ENCODE measurements at places on chromosomes 2 and 18.

DNA sequence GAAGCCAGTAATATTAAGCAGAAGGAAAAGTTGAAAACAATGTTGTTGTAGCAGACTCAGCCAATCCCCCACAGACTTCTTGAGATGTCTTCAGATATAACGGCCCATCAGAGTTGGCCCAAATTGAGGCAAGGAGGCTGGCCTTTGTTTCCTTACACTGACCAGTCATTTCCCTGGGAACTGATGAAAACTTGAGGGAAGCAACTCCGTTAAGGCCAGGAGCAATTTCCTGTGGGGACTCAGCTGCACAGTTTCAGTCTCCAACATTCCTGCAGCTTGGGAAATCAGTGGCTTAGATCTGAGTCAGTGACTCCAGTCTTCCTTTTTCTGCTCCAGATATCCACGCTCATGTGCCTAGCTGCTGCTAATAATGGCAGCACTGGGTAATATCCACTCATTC, 75.7 kb downstream of the FTCDNL1 start:
- no peak for DNase-seq

- DNase-seq, result no peak
Observed at GRCh38 chr2:148746973-148747372, 102.4 kb downstream of the EPC2 start.

- DNase-seq, result no peak
Observed at GRCh38 chr2:126244937-126245336, 411.0 kb upstream of the GYPC start.

DNA sequence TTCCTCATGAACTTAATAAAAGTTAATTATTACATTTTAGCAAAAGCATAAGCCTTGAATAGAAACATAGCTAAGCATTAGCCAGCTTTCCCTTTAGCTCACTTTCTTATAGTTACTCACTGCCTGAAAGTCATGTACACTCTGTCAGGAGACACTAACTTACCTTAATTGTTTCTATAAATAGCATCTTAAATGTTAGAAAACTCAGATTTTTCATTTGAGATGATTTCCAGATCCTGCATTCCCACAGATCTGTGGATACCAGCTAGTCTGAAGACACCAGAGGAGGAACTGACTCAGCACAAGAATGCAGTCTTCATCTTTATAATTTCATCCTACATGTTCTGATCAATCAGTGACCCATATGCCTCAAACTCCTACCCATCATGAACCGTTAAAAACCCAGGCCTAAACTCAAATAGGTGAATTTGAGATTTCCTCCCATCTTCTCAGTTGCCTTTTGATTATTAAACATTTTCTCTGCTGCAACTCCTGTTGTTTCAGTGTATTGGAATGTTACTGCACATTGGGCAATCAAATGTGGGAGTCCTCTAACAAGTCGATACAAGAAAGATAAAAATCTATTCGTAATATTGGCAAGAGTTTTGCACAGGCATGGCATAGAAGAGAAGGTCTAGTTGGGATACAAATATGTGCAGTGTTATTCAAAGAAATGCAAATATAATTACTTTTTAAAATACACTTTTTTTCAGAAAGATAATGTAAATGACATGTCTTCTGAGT, 857.4 kb upstream of the CDH2 start:
- no peak for DNase-seq

DNA sequence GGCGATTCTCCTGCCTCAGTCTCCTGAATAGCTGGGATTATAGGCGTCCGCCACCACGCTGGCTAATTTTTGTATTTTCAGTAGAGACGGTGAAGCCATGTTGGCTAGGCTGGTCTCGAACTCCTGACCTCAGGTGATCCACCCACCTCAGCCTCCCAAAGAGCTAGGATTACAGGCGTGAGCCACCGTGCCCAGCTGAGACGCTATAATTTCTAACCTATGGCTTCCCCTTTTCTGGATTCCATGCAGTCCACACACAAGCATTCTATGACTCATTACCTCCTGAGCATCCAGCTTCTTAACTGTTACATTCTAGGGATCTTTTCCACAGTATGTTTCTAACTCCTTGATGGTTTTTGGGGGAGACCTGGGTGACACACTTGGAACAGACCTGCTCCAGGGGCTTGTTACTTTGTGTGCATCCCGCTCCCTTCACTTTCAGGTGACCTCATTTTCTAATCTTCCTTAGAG, 11.8 kb upstream of the KCMF1 start:
- DNase-seq, result no peak

GRCh38 chr2:164898475-164898874, 56.9 kb downstream of the SLC38A11 start:
- no peak for DNase-seq

- DNase-seq, result no peak
Observed at GRCh38 chr2:122179492-122180165, 424.2 kb downstream of the TSN start.

DNA sequence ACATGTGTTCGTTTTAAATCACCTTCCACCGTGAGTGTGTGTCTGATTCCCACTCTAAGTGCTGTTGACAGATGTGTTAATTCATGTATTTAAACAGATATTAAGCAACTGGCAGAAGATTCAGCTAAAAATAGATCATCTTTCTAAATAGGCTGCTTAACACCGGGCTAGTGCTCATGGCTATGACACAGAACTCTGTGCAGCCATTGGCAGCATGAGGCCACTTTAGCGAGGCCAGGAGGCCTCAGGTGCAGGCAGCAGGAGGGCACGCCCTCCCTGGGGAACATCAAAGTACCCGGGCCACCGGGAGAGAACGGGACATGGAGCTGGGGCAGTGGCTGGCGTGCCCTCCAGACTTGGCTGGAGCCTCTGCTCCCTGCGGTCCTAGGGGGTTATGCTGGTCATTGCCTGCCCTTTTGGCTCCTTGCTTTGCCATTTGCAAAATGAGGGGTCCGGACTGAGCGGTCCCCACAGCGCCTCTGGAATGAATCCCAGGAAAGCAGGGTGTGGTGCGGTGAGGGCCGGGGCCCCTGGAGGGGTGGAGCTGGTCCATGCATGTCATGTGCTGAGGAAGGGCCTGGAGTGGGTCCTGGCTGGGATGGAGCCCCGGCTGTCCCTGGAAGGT, 62.8 kb upstream of the HDAC4 start:
- no peak for DNase-seq

GRCh38 chr18:78733762-78734613, 245.6 kb upstream of the SALL3 start:
- no peak for DNase-seq

DNA sequence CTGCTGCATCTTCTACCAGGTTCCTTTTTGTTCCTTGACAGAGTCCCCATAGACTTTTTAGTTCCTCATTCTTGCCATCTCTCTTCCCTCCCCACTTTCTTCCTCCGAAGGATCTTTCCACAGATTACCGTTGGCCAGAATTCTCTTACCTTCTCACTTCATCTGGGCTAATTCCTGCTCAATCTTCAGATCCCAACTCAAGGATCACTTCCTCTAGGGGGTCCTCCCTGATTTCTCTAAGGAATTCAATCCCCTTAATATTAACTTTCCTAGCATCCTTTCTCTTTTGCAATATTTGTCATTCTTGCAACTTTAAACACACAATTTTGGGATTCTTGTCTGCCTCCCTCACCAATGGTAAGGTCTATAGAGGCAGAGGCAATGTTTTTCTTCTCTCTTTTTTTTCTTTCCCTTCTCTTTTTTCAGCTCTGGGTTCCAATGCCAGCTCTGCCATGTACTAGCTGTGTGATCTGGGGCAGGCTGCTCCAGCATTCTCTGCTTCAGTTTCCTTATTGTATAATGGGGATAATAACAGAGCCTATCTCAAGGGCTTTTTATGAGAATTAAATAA, 5.4 kb upstream of the KCNE4 start:
- no peak for DNase-seq

- no peak for DNase-seq
Observed at GRCh38 chr2:9329497-9329896, 93.8 kb downstream of the ITGB1BP1 start.

GRCh38 chr18:57095884-57096283, 51.0 kb upstream of the BOD1L2 start:
- DNase-seq, result no peak

DNA sequence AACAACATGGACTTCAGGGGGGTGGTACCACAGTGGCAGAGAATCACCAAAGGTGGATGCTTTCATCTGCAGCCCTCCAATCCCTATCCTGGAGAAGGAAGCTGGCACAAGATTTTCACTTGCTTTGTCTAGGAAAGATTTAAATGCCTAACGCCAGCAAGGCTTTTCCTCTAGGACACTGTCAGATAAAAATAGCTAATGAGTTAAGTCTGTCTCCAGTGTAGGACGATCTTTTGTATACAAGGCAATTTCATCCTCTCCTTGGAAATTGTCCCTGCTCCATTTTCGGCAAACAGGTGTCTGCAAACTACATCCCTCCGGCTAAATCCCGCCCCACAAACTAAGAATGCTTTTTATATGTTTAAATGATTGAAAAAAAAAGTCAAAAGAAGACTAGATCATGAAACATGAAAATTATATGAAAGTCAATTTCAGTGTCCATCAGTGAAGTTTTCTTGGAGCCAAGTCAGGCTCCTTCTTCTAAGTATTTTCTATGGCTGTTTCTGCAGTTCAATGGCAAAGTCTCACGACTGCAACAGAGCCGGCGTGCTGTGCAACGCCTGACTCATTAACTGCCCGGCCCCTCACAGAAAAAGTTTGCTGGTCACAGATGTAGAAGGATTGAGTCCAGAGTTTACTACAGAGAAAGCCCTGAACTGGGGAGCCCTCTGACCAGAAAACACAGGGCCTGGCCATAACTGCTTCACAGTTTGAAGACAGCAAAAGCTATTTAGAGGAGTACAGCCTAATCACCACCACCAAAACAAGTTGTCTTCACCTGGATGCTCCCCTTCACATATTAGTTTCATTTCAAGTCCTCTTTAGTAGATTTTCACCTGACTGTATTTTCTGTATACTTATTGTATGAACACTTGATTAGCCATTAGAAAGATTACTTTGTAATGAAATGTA, 52.3 kb downstream of the PIEZO2 start:
- DNase-seq, result no peak

GRCh38 chr2:208182835-208183234, 7.0 kb downstream of the C2orf80 start:
- no peak for DNase-seq

DNA sequence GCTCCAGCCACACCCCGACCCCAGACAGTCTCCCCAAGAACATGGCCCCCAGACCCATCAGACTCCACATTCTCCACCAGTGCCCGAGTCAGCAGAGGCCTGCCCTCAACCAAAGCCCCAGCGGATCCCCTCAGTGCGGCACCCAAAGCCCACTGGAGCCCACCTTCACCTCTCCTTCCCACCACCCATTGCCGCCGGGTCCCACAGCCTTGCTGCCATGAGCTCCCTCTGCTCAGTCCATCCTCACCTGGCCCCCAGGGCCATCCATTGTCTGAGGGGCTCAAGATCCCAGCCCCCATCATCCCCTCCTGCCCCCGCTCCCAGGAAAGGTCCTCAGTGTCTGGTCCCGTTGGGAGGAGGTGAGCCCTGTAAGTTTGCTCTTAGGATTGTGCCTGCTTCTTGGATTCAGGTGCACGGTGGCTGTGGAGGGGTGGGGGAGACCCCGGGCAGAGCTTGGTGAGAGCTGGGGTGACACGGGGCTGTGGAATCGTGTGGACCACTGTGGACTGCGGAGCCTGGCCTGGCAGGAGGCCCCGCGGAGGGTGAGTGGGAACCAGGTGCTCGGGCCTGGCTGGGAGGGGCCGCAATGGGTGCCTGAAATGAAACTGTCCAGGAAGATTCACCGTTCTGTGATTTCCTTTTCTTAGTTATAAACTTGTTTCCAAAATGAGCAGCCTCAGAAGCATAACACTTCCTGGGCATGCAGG, 32.7 kb upstream of the GPC1 start:
- DNase-seq, result no peak

DNA sequence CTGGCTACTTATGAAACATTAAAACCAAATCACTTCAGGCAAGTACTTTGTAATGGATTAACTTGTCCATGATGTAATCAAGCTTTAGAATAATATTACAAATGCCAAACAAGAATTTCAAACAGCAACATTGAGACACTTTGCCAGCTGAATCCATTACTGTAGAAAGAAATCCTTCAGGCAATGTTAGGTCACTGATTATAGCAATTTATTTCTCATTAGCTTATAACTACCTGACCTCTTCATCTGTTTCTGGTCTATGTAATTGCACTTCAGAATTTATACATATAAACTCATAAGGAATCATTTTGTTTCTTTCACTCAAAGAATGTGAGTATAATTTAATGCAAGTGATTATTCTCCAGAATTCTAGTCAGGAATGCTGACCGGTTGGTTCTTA, 692.6 kb upstream of the TMEFF2 start:
- no peak for DNase-seq
